ENCODE measurements at places on chromosomes 3 and 15.

DNA sequence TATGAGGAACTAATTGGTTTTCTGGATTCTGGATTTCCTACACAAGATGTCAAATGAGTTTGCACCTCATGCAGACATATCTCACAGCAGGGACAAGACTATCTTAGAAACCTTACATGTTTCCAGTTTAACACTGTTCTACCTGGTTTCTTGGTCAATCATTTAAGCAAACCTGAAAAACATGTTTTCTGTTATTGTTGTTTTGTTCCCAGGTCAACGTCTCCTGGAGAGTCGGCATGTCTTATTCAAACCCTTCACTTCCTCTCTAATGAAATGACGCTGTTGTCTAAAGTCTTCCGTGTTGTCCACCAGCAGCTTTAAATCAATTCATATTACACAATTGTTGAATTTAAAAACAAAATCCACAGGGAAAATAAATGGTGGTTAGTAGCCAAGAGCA lies 150.9 kb downstream of the CNTN3 start:
- no peak for DNase-seq

DNA sequence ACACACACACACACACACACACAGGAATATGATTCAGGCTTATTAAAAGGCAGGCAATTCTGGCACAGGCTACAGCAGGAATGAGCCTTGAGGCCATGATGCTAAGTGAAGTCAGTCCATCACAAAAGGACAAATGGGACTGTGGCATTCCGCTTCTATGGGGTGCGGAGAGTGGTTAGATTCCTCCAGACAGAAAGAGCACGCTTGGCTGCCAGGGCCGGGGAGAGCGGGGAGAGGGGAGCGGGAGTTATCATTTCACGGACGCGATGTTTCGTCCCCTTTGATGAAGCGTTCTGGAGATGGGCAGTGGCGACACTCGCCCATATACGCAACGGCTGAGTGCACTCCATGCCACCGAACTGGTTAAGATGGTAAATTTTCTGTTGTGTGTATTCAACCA lies 58.5 kb upstream of the FAM174B start:
- DNase-seq = no peak

- no peak for DNase-seq
Measured at GRCh38 chr3:129315223-129315997, 36.7 kb downstream of the HMCES start.

DNA sequence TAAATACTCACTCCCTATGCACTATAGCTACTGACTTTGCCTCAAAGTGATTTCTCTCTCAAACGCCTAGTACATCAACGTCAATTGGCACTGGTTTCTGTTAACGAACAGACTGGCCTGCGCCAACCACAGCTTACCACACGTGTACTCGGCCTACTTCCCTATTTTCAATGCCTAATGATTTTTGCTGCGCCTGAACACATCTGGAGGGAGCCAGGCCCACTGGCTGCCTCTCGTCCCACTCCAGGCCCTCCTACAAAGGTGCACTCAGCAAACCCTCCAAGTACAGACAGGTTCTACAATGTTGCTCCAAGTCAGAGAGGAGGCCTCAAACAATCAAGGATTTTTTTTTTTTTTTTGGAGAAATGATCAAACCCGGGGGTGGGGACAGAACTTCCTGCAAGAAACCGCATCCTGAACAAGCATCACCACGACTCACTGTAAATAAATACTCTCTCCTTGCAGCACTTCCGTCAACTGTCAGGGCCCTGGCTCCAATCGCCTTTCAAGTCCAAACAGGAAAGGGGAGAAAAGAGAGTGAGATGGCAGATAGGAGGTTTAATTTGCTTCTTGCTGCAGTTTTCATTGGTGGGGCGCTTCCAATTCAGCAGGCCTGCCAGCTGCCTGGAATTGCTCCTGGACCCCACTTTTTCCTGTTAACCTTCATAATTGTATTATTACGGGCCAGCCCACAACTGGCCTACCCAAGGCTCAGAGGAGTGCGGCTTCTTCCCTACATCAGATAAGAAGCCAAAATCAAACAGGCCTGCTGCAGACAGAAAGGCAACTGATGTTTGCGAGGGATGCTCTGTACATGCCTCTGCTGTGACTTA lies 139.3 kb downstream of the FOXP1 start:
- peak; percentile 73 for DNase-seq

- no peak for DNase-seq
Measured at GRCh38 chr3:20837676-20838302, 651.8 kb upstream of the SGO1 start.

Measured in T-helper 1 cell (primary cell).